PC-9 (cell line): ENCODE measurements at places on chromosomes 1 and 21. TPM values are rescaled to one million over a fixed set of nuclear protein-coding genes. Genes with fewer than 3 reads are reported as not detected.

CFHR3 gene
- total RNA-seq = 0.28 TPM in 1 of 2 replicates, not detected in the other

PTGS2 gene
- 0.63 and 2.3 TPM in 2 replicates for total RNA-seq

PKNOX1 gene
- 8.9 and 17.1 TPM in 2 replicates for total RNA-seq

GRCh38 chr1:24928689-24929397 is 1.2 kb downstream of the RUNX3 start:
- peaks cover 18% of the 10 kb centered on the region for H3K27me3 ChIP-seq
- H3K36me3 ChIP-seq = no peaks in the 10 kb centered on the region
- H3K4me1 ChIP-seq = no peaks in the 10 kb centered on the region
- DNase-seq = no peak

- no peak overlapping the region for H3K27ac ChIP-seq
- no peaks in the 10 kb centered on the region for H3K27me3 ChIP-seq
- no peaks in the 10 kb centered on the region for H3K4me1 ChIP-seq
Measured at GRCh38 chr1:72357411-72357810, 75.1 kb upstream of the NEGR1 start.

GRCh38 chr1:113874012-113874879 is 2.7 kb upstream of the PTPN22 start:
- H3K36me3 ChIP-seq = no peaks in the 10 kb centered on the region
- H3K4me3 ChIP-seq = no peak overlapping the region
- H3K27ac ChIP-seq = peak overlapping the region; percentile 34
- peaks cover 26% of the 10 kb centered on the region; the same call in 1 of the 2 replicates for H3K4me1 ChIP-seq
